NCI-H774 (cell line): ENCODE measurements at places on chromosomes 2 and 18.
A peak's percentile ranks its signal among the peaks of the same experiment; 100 is the strongest.

DNA sequence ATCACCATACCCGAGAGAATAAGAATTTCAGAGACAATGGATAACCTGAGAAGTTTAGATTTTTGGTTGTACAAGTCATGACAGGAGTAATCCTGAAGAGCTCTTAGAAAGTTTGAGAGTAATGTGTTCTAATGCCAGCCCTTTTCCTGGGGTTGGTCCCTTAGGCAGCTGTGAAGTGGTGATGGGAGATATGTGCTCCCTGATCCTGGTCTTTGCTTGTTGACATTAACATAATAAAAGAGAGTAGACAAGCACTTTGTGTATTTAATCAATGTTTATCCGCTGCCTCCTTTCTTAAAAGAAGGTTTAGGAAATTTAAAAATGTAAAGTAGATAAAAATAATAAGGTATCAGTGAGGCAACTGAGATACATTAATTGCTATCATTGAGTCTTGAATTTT is 13.8 kb upstream of the DSC3 start:
- no peak for DNase-seq

DNA sequence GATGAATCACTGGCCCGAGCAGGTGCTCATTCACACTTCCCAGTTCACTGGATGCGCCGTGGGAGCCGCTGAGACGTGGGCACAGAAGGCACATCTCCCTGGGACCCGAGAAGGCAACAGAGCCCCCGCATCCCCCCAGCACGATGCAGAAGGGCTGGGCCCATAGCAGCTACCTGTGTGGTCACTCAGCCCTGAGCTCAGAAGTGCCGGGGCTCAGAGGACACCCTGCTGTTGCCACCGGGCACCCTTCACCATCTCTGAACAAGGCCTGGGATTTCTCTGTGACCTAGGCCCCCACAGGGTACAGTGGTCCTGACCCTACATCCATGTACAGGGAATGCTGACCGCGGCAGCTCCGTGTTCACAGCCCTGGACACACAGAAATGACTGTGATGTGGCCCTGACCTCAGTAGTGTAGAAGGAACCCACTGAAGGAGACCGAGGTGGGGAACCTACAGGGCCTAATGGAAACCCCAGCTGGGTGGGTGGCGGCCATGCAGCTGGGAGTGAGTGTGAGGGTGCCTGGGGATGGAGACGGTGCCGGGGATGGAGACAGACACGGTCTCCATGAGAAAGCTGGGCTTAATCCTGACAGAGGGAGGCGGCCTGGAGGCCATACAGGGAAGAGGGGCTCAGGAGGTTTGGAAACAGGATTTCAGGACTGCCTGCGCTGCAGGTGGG is 111.9 kb upstream of the OTOS start:
- no peak for DNase-seq

DNA sequence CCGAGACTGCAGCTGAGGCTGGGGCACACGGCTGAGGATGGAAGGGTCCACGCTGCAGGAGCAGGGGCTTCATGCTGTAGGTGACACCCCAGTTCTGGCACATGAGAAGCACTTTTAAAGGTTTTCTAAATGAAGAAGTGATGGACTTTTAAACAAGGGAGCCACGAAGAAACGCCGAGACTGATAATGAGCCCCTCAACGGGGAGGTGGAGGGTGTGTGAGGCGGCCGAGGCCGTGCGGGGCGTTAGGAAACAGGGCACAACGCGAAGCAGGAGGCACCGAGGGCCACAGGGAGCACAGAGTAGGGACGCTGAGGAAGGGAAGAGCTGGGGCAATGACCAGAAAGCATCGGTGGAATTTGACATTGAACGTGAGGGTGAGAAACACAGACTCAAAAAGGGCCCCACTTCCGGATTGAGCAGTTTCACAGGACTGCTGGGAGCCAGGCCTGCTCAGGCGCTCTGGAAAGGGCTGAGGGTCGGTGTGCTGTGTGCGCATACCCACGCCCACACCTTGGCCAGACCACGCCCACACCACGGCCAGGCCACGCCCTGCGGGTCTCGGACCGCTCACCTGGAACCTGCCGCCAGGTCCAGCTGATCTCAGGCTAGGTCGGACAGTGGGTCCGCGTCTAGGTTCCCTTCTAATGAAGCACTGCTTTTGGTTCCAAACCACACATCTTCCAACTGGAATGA is 115.7 kb downstream of the GYPC start:
- DNase-seq = no peak

- peak; percentile 80 for DNase-seq
Observed at GRCh38 chr2:138321458-138321857, 180.1 kb upstream of the SPOPL start.

DNA sequence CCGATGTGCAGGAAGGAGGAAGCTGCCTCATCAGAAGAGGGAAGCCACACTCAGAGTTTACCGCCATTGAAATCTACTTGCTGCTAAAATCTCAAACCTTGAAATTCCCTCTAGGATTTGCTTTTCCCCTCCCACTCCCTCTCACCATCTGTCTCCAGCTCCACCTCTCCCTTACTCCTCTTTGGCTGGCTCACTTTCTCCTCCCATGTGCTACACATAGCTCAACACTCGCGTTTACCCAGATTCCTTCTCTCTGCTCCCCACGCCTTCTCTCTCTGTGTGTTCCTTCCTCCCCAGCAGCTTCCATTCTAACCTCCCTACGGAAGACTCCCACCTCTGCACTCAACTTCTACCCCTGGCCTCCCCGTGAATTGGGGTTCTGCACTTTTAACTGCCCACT is 143.1 kb downstream of the DNER start:
- DNase-seq = no peak

DNA sequence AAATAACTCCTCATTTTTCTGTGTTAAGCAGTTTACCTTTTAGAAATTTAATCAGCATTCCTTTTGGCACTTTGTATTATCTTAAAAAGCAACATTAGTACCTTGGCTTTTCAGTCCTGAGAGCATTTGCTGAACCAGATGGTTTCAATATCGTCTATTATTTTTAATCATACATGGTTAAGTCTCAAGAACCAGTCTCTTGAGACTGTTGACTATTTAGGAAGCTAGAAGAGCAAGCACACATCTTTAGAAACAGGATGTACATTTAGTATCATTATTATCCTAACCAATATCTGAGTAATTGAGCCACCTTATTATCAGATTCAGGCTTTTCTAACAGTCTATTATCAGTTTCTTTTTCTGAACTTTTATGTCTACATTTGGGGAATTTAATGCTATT is 28.2 kb upstream of the ZEB2 start:
- no peak for DNase-seq

GRCh38 chr18:43904209-43904837 is 627.0 kb upstream of the SYT4 start:
- DNase-seq = no peak

DNA sequence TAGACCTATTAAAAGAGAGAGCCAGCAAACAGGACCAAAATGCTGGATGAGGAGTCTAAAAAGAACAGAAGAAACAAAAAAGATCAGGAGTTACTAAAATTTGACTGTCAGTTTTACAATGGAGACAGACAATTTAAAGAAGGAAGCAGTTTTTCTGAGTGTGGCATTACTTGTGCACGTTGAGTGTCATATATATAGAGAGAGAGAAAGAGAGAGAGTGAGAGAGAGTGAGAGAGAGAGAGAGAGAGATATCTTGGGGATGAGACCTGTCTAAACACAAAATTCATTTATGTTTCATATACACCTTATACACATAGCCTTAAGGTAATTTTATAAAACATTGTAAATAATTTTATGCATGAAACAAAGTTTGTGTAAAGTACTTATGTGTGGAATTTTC is 2.1 kb upstream of the GALNT3 start:
- DNase-seq = no peak

DNA sequence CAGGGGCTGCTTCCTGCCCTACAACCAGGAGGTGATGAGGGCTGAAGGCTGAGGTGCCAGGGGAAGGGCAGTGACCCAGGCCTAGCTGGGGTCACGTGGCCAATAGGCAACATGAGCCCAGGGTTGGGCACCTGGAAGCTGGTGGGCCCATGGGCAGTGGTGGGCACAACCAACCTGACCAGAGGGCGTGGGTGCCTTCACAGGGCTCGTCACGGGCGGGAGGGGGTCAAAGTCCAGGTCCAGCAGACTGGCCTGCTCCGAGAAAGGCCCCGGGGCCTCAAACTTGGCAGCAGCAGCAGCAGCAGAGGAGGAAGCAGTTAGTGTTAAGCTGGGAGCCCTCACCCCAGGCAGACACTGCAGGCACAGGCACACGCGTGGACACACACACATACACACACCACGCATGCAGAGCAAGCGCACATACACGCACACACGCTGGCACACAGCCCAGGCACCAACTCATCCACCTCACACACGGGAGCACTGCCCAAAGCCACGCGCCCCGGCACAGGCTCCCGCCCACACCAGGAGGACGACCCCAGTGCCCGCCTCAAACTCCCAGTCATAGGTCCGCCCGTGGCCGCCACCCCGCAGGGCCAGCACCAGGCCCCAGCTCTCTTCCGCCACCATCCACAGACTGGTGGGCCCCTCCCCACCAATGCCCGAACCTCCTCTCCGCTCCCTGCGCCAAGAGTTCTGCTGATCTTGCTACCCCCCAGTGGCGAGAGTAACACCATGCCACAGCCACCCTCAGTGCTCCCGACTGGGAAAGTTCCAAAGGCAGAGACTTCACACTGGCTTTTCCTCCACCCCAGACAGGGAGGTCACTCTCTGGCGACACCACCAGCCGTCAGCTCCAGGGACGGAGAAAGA is 53.0 kb downstream of the BIN1 start:
- no peak for DNase-seq

DNA sequence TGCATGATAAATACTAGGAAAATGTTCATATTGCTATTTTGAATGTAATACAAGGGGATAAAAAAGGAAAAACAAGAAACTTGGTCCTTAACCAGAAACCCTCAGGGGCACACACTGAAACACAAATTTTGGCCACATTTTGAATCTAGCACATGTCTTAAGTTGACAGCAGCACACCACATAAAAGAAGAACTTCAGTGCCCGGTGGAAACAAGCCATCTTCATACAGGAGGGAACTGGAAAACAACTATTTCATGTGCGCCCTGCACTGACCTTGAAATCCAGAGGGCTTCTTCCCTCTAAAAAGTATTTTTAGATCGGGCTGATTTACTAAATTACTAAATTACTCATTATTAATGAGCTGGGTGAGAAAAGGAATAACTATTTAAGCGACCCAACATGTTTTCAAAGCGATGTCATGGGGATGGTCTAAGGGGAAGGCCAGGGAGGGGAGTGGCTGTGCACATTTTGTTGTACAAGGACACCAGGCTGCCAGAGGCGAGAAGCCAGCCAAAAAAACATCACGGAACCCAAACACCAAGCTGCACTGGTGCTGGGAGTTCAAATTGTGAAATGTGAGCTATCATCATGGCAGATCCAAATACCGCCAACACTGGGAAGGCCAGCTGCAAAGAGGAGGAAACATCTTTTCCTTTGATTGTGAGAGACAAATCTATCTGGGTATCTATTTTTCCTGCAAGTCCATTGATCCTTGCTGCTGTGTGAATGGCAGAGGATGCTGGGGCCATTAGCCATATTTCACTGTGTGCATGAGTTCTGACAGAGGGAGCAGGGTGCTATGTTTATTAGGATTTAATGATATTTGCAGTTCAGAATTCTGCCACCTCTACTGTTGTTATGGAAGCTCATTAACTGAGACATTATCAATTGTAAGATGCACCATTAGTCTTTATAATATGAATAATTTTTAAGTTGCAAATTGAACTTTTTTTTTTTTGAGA is 150.7 kb upstream of the LMAN1 start:
- no peak for DNase-seq

GRCh38 chr2:200747668-200748618 is 63.8 kb upstream of the BZW1 start:
- DNase-seq = no peak

DNA sequence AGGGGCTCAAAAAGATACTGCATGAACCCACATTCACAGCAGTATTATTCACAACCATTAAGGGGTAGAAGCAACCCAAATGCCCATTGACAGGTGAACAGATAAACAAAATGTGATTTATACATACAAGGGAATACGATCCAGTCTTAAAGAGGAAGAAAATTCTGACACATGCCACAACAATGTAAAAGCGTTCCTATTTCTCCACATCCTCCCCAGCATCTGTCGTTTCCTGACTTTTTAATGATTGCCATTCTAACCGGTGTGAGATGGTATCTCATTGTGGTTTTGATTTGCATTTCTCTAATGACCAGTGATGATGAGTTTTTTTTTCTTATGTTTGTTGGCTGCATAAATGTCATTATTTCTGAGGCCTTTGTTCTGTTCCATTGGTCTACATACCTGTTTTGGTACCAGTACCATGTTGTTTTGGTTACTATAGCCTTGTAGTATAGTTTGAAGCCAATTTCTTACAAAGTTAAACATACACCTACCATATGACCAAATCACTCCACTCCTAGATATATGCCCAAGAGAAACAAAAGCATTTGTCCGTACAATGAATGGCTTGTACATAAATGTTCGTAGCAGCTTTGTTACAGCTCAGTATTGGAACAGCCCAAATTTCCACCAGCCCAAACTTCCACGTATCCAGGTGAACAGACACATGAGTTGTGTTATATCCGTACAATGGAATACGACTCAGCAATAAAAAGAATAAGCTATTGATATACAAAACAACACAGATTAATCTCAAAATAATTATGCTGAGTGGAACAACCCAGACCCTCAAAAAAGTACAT is 85.1 kb downstream of the TMEM131 start:
- DNase-seq = no peak

DNA sequence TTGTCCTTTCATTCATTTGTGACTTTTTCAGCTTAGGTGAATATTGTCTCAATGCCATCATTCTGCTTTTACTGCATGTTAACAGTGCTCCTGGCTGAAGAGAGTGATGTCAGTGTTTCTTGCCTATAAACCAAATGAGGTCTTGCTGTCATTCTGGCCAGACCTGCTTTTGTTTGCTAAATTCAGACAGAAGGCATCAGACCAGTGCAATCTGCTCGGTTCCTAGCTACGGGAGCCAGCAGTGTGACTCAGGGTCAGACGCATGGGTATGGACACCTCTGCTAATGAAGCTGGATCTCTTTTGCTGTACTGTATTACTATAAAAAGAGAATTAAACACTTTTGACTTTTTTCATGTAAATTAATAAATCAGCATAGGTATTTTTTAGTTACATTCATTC is 178.9 kb downstream of the TMEM182 start:
- DNase-seq = peak; percentile 22

DNA sequence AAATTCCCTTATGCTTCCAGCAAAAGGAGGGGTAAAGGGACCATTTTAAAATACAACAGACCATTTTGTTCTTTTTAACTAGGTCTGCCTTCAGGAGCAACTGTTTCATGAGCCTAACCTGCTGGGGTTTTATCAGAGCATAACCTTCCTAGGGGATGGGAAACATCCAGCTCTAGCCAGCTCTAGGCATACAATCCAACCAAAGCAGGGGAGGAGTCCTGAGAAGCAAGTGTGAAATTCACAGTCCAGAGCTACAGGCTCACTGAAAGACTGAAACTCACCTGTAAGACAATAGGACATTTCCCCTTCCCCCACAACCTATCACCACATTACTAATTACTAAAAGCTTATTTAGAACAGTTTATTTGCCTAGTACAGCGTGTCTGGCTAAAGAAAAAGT is 1296.6 kb upstream of the DDX18 start:
- no peak for DNase-seq

GRCh38 chr2:191006297-191006696 is 7.7 kb downstream of the STAT1 start:
- DNase-seq = no peak
